ENCODE measurements at places on chromosomes 6 and 20.

- DNase-seq: no peak
Measured at GRCh38 chr20:32610472-32611218, 25.5 kb upstream of the NOL4L start.

- DNase-seq: no peak
Measured at GRCh38 chr6:14728396-14729024, 517.4 kb upstream of the JARID2 start.

DNA sequence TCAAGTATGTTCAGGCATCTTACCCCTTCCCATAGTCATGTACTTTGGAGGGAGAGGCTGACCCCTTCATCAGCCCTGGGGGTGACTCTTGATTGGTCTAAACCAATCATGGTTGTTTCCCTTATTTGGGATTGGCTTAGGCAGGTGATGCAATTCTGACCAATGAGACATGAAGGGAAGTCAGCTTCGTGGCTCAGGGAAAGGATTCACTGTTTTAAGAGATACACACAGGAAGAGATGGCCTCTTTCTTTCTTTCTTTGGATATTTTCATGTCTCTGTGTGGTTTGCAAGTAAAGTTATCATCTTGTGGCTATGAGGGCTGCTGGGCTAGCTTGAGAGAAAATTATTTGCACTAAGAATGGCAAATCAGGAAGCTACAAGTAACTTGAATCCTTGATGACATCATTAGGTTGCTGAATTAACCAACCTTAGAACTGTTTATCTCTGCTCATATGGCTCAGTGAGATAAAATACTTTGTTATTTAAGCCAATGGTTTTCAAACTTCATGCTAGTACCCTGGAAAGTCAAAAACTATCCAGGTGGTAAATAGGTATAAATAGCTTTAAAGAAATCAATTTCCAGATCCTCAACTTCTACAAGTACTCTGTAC lies 144.2 kb upstream of the CENPW start:
- no peak for DNase-seq

- no peak for DNase-seq
Measured at GRCh38 chr6:69791065-69791471, 5.7 kb downstream of the LMBRD1 start.
